Breast epithelium (tissue), 4 donors: ENCODE measurements at places on chromosomes 6 and 20. TPM values are rescaled to one million over a fixed set of nuclear protein-coding genes. Genes with fewer than 3 reads are reported as not detected.
A peak's percentile ranks its signal among the peaks of the same experiment; 100 is the strongest.

PRKN gene
- total RNA-seq: 11.2 TPM

DNA sequence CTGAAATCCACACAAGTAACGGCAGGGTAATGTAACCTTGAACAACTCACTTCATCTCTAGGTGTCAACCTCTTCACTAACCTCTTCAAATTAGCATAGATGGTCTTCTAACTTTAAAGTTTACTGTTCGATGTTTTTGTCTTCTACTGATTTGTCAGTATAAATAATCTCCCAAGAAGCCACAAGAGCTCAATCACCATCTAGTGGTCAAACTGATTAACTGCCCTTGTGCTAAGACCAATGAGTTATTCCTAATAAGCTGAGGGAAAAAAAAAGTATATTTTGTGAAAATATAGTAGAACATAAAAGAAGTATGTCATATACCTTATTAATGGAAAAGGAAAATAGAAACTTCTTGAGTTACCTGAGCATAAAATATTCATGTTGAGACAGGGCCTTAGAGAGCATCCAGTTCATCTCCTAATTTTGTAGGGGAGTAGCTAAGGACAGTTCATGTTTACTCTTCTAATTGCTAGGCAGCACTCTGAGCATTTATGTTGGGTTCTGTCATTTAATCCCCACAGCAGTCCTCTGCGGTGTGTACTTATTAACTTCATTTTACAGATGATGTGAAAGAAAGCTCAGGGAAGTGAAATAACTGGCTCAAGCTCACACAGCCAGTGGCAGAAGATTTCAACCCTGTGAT is 317.1 kb downstream of the ESR1 start:
- no peak for DNase-seq
- no peaks in the 10 kb centered on the region for H3K27me3 ChIP-seq
- no peaks in the 10 kb centered on the region for H3K4me1 ChIP-seq
- H3K36me3 ChIP-seq: peaks cover 4% of the 10 kb centered on the region
- no peak overlapping the region for H3K4me3 ChIP-seq
- H3K27ac ChIP-seq: no peak overlapping the region

DNA sequence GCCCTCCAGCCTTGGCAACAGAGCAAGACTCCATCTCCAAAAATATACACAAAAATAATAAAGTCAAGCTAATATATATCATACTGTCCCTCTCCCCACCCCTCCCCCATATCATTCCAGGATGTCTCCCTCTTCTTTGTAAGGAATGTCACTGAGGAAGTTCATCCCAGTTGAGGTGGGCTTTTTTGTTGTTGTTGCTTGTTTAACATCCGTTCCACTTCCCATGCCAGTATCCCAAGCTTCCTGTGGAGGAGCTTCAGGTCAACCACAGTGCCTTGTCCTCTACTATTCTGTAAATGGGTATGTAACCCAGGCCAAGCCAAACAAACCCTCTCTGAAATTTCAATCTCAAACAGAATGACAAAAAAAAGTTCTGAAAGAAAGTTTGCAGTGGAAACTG is 19.0 kb upstream of the PTPN1 start:
- H3K4me1 ChIP-seq: no peaks in the 10 kb centered on the region
- no peak overlapping the region for H3K4me3 ChIP-seq
- no peak overlapping the region for H3K27ac ChIP-seq
- H3K27me3 ChIP-seq: no peaks in the 10 kb centered on the region

- H3K27ac ChIP-seq: no peak overlapping the region
- H3K36me3 ChIP-seq: no peaks in the 10 kb centered on the region
- no peaks in the 10 kb centered on the region for H3K4me1 ChIP-seq
These were observed 56.8 kb downstream of the NCR2 start for GRCh38 chr6:41392246-41392645.

DNA sequence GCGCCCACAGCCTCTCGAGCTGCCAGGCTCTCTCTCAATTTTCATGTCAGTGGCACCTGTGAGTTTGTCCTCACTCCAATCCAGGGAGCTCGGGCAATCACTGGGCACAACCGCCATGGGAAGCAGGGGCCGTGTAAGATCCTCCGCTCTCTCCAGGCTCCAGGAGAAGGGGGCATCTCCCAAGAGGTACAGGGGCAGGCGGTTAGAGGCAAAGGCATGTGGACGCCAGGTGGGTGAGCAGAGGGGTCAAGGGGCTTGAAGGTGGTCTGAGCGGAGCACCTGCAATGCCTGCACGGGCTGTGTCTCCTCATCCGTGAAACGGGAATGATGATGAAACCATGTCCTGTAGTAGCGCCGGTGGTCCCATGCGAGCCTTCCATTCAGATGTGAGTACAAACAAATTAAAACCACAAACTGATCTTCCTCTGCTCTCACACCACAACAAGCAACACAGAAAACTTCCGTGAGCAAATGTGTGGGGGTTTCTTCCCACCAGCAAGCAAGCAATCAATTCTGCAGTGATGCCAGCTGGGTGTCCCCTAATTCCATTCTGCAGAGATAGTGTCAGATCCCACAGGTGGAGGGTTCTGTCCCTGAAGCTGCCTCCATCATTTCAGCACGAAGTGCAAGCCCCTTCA is 222.5 kb upstream of the PMEPA1 start:
- no peak overlapping the region for H3K4me3 ChIP-seq
- H3K27me3 ChIP-seq: no peaks in the 10 kb centered on the region
- H3K4me1 ChIP-seq: no peaks in the 10 kb centered on the region
- H3K27ac ChIP-seq: no peak overlapping the region
- no peak for DNase-seq
- H3K36me3 ChIP-seq: no peaks in the 10 kb centered on the region

PPP1R16B gene
- 10.8 TPM for total RNA-seq

GRCh38 chr20:43159994-43160393 is 29.7 kb downstream of the PTPRT start:
- H3K4me1 ChIP-seq: no peaks in the 10 kb centered on the region
- no peaks in the 10 kb centered on the region for H3K36me3 ChIP-seq
- H3K27me3 ChIP-seq: no peaks in the 10 kb centered on the region
- DNase-seq: no peak

- no peaks in the 10 kb centered on the region for H3K4me1 ChIP-seq
- H3K36me3 ChIP-seq: no peaks in the 10 kb centered on the region
- no peak overlapping the region for H3K27ac ChIP-seq
- H3K4me3 ChIP-seq: no peak overlapping the region
- H3K27me3 ChIP-seq: no peaks in the 10 kb centered on the region
These were observed 48.6 kb downstream of the CD24 start for GRCh38 chr6:106925948-106926347.

DNA sequence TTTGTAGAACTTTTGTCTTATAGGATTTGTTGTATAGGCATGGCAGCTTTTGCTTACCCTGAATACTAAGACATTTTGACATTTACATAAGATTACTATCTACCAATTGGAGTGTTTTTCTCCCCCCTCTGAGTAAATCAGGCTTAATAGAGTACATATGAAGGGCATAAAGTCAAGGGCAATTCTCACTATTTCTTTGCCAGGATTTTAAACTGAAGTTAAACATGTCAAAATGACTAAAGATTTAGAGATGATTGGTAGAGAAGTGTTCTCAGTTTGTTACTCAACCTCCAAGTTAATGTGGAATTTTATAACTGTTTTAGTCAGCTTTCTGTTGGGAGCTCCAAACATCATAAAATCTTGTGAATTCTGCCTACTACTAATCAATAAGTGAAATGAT is 157.8 kb downstream of the CDKAL1 start:
- H3K27me3 ChIP-seq: no peaks in the 10 kb centered on the region
- no peak overlapping the region for H3K27ac ChIP-seq

DNA sequence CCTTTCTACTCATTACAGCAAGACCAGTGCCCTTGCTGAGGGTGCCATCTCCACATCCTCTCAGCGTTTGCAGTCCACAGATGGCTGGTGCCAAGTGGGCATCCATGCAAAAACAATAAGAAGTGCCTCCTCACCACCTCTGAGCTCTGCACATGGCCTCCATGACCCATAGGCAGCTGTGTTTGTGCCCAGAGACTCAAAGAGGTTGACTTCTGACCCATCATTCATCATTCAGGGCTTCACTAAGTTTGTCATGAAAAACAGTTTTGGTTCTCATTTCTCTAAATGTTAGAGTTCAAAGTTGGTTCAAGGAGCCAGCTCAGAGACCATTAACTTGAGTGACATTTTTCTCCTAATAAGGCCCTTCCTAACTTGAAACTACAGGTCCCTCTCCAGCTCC is 512.6 kb upstream of the MAP3K7 start:
- no peak for DNase-seq
- no peaks in the 10 kb centered on the region for H3K36me3 ChIP-seq
- no peaks in the 10 kb centered on the region for H3K4me1 ChIP-seq
- H3K27ac ChIP-seq: no peak overlapping the region

MUCL3 gene
- total RNA-seq: not detected

TUBB gene
- 212 TPM for total RNA-seq

GRCh38 chr6:82602776-82603175 is 239.2 kb downstream of the TPBG start:
- H3K4me3 ChIP-seq: no peak overlapping the region
- no peaks in the 10 kb centered on the region for H3K36me3 ChIP-seq
- no peaks in the 10 kb centered on the region for H3K4me1 ChIP-seq
- no peaks in the 10 kb centered on the region for H3K27me3 ChIP-seq
- no peak for DNase-seq

DNA sequence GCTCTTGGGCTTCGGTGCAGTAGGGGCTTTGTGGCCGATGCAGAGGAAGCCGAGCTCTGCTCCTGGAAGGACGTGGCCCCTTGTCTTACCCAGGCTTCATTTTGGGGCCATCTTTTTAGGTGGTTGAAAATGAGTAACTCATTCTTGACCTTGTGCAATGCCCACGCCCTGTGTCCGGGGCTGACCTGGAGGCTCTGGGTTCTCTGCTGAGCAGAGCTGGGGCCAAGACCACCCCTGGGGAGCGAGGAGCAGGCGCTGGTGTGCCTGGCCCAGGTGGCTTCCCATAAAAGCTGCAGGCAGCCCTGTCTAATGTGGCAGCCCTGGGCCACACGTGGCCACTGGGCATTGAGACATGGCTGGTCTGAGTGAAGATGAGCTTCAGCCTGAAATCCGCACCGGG is 25.7 kb downstream of the NTSR1 start:
- no peaks in the 10 kb centered on the region for H3K36me3 ChIP-seq
- H3K4me3 ChIP-seq: no peak overlapping the region
- H3K27ac ChIP-seq: no peak overlapping the region
- H3K4me1 ChIP-seq: no peaks in the 10 kb centered on the region
- no peaks in the 10 kb centered on the region for H3K27me3 ChIP-seq

PPIL6 gene
- 2.9 TPM for total RNA-seq

DNA sequence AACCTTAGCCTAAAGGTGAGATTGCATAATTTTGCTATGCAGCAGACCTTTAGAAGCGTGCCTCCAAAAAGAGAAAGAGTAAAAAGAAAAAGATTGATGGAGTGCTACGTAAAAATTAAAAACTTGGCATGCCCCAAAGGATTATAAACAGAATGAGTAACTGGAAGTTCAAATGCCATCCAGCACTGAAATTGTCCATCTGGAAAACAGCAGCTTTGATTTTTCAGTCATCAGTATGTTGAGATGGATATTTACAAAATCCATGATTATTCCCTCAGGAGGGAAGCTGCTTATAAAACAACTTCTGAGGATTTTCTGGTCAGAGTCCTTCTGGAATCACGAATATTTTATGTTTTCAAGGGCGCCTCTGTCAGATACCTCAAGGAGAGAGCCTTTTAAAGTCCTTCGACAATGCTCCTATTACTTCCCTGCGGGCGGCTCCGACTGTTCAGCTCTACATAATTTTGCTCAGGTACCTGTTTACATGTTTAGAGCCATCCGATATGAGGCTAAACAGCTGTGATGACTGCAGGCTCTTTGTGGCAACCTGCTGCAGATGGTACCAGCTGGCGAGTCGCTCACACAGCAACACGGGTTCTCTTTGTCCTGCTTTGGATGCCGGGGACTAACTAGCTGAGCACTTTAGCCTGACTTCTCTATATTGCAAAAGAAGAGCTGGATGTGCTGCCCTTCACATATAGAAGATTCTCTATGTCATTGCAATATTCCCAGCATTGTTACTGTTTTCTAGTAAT is 83.3 kb downstream of the RCAN2 start:
- H3K27me3 ChIP-seq: no peaks in the 10 kb centered on the region
- H3K4me3 ChIP-seq: no peak overlapping the region
- H3K4me1 ChIP-seq: no peaks in the 10 kb centered on the region
- H3K27ac ChIP-seq: no peak overlapping the region

PROKR2 gene
- not detected for total RNA-seq

DNA sequence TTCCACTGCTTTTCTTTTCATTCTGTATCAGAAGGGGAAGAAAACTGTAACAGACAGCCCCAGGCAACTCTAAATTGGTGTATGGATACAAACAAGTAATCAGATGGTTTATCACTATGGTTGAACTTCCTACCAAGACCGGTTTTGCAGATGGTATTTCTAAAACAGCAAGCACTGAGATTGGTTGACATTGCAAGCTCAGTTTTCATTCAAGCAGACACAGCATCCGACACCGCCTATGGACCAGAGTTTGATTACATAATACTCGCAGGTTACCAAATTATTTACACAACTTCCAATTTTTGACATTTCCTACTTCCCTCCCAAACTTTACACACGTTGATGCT is 209.9 kb downstream of the ALDH8A1 start:
- DNase-seq: no peak
- no peak overlapping the region for H3K27ac ChIP-seq
- no peak overlapping the region for H3K4me3 ChIP-seq

FRK gene
- total RNA-seq: 0.64 TPM

GRCh38 chr20:48823476-48823875 is 4.3 kb downstream of the PREX1 start:
- no peaks in the 10 kb centered on the region for H3K4me1 ChIP-seq
- H3K27me3 ChIP-seq: no peaks in the 10 kb centered on the region
- H3K27ac ChIP-seq: peak overlapping the region; percentile 67

TAGAP gene
- total RNA-seq: 4.2 TPM

DNA sequence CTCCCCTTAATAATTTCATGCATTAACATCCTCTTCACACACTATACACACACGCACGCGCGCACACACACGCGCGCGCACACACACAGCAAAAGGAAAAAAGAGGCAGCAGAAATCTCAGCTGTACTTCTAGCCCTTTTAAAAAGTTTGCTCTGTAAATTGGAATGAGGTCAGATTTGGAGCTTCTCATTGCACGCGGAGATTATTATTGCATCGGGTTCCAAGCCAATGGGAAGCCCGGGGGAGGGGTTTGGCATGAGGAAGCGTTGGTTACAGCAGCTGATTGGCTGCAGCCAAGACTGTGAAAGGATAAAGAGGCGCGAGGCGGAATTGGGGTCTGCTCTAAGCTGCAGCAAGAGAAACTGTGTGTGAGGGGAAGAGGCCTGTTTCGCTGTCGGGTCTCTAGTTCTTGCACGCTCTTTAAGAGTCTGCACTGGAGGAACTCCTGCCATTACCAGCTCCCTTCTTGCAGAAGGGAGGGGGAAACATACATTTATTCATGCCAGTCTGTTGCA is at the start of gene SOX4:
TSS of gene SOX4 (plus strand) at position 340 of the 515 bp plus-strand sequence. CDS start 784 bp downstream, outside the sequence.
- peak within 1 kb of the TSS; percentile 71 for H3K4me3 ChIP-seq
- no peaks in the 10 kb centered on the region for H3K27me3 ChIP-seq
- H3K4me1 ChIP-seq: peaks cover 4% of the 10 kb centered on the region
- peak; percentile 95 for DNase-seq
- no peaks in the 10 kb centered on the region for H3K36me3 ChIP-seq

BPIFB4 gene
- total RNA-seq: not detected

GRCh38 chr20:43751167-43752050 is 24.6 kb upstream of the GTSF1L start:
- no peak overlapping the region for H3K4me3 ChIP-seq
- no peaks in the 10 kb centered on the region for H3K36me3 ChIP-seq
- H3K27ac ChIP-seq: no peak overlapping the region
- DNase-seq: no peak
- no peaks in the 10 kb centered on the region for H3K4me1 ChIP-seq

GRCh38 chr20:5364997-5365597 is 48.3 kb upstream of the PROKR2 start:
- H3K4me3 ChIP-seq: no peak overlapping the region
- H3K27me3 ChIP-seq: no peaks in the 10 kb centered on the region
- H3K36me3 ChIP-seq: no peaks in the 10 kb centered on the region
- no peak for DNase-seq
- H3K4me1 ChIP-seq: no peaks in the 10 kb centered on the region

- H3K27me3 ChIP-seq: no peaks in the 10 kb centered on the region
- H3K4me3 ChIP-seq: no peak overlapping the region
- no peaks in the 10 kb centered on the region for H3K36me3 ChIP-seq
- DNase-seq: no peak
- H3K4me1 ChIP-seq: no peaks in the 10 kb centered on the region
These were observed 90.5 kb upstream of the ATXN1 start for GRCh38 chr6:16851758-16852157.
